Pons (tissue), 1 donor: ENCODE measurements at places on chromosomes 16 and 17.
A peak's percentile ranks its signal among the peaks of the same experiment; 100 is the strongest.

DNA sequence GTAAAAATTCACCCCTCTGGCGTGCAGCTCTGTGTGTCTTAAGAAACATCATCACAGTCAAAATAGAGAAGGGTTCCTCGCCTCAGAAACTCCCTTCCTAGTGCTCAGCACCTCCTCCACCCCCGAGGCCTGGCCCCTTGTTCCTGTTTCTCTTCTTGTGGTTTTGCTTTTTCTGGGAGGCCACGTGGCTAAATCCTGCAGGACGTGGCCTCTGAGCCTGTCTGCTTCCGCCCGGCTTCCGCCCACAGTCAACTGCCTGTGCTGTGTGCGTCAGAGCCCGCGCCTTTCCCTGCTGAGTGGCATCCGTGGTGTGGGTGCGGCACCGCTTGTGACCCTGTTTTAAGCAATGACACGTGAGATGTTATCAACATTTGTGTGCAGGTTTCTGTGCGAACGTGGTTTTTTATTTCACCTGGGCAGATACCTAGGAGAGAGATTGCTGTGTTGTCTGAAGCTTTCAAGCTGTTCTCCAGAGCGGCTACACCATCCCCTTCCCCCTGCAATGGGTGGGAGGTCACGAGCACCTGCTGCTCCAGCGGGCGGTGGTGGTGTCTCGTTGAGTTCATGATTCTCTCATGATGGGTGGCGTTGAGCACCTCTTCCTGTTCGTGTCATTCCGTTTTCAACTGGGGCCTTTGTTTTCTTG lies 21.7 kb downstream of the ACSF3 start:
- peak; percentile 82 for DNase-seq

DNA sequence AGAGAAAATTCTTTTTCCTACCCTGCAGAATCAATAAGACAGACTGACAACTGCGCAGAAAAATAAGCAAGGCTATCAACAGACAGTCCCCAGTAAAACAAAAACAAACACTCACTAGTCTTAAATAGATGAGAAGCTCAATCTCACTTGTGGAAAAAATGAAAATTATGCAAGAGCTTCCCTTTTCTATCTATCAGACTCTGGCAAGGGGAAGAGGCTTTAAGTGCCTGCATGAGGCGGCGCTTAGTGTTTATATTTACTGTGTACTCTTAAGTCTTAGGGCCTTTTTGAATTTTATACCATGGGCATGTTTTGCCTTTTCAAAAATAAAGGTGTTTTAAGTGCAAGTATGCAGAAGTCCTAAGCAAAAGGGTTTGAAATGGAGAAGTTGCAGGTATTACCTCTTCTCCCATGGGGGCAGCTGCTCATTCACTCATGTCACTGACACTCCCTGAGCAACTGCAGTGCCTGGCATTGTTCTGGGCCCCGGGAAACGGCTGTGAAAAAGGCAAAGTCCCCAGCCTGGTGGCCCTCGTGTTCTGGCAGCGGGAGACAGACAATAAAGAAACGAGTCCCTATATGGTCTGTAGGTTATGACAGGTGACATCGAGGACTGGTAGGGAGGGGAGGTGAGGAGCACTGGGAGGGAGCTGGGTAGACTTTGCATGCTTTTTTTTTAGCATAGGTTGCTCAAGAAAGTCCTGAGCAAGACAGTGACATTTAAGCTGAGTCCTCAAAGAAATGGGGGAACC lies 35.2 kb downstream of the HSBP1 start:
- DNase-seq: peak; percentile 18

DNA sequence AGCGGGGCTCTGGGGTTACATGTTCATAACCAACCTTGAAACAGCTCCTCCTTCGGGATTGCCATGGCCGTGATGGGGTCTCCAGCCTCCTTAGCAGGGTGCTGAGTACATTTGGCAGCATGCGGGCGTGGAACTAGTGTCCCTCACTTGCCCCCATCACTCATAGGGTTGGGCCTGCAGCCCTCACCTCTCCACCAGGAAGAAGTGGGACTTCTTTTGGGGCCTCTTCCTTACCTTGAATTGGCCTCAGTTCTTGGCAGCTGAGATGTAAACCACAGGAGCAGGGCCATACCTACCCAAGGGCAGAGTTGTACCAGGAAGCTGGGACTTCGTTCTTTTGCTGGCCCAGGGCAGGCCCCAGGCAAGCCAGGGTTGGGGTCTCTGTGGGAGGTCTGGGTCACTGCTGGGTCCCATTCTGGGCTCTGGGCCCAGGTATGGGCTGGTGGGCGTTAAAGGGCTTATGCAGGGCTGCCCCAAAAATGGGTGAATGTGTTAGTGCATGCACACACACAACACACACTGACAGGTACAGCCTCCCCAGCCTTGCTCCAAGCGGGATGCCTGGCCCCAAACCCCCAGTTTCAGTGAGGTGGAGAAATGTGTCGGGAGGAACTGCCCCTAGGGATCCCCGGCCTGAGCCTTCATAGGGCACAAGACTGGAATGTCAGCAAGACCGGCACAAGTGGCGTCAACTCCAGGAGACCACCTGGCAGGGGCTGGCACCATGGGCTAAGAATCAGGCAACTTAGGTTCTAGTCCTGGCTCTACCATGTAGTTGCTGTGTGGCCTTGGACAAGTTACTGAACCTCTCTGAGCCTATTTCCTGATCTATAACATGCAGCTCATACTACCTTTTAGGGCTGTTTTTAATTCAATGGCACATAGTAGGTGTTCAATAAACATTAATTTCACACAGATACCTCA lies 3.9 kb upstream of the KRT15 start:
- DNase-seq: no peak

GRCh38 chr16:57988929-57989328 lies 11.5 kb downstream of the ZNF319 start:
- no peak for DNase-seq

DNA sequence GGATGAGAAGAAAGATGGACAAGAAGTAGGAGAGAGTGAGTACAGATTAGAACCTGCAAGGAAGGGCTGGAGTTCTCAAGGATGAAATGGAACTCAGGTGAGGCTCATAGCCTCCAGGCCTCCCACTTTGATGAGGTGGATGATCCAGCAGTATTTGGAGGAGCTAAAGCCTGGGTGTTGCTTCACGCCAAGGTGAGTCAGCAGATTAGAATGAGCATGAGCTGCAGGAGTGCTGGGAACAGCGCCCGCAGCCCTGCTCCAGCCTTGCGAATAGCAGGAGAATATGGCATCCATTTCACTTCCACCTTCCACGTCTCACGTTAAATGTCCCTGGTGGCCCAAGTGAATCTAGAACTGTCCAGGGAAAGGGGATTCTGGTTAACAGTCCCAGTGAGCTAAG lies 94.4 kb upstream of the CPHXL start:
- DNase-seq: no peak

DNA sequence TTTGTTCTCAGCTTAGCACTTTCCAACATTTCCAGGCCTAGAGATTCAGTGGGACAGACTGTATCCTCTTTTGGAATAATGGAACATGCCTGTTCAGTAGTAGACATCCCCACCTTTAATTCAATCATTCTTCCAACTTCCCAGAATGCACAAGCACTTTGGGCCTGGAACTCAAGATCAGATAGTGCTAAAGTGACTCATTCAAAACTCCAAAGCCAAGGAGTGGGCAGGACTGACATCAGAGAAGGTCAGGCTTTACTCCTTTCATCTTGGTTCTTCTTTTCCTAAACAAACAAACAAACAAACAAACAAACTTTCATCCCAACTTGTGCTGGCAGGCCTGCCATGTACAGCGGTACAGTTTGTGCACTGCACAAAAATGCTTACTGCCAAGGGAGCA lies 172.0 kb downstream of the AXIN2 start:
- no peak for DNase-seq

DNA sequence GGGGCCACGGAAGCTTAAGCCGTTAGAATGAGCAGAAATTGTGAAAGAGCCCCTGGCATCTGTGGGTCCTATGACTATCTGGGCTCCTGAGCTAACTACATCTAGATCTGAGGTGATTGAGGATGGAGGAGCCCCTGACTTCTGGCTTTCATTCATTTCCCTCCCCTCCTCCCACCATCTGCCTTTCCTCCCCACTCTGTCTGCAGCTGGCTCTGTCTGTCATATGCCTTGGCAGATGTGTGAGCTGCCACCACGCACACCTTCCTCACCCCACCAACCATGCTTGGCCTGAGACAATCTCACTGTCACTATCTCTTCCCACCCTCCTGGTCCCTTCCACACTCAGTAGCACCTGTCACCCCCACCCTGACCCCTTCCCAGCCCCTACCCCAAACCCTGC lies 5.1 kb downstream of the CD300E start:
- DNase-seq: no peak

- no peak for DNase-seq
These were observed 3.5 kb upstream of the CD68 start for GRCh38 chr17:7575959-7576358.

- DNase-seq: no peak
These were observed 44.8 kb downstream of the TIMM22 start for GRCh38 chr17:1041746-1042145.

DNA sequence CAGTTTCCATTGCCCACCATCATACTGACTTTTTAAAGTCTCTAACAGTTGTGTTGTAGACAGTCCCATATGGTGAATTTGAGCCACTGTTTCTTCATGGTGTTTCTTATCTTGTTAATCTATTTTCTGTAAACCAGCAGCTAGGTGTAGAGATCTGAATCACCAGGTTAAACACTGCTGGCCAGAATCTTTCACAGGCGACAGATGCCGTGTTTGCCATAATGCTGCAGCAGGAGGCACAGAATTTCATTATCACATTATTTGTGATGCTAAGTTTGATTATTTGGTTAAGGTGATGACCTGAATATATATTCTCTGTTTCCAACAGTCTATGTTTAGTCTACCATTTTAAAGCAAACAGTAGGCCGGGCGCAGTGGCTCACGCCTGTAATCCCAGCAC lies 11.5 kb upstream of the CNGB1 start:
- DNase-seq: no peak

- no peak for DNase-seq
These were observed 25.5 kb upstream of the RPH3AL start for GRCh38 chr17:378068-378467.

- DNase-seq: peak; percentile 97
These were observed 54.9 kb downstream of the GNAO1 start for GRCh38 chr16:56246051-56246817.

- DNase-seq: no peak
These were observed 14.0 kb upstream of the ALDOA start for GRCh38 chr16:30051518-30051917.

DNA sequence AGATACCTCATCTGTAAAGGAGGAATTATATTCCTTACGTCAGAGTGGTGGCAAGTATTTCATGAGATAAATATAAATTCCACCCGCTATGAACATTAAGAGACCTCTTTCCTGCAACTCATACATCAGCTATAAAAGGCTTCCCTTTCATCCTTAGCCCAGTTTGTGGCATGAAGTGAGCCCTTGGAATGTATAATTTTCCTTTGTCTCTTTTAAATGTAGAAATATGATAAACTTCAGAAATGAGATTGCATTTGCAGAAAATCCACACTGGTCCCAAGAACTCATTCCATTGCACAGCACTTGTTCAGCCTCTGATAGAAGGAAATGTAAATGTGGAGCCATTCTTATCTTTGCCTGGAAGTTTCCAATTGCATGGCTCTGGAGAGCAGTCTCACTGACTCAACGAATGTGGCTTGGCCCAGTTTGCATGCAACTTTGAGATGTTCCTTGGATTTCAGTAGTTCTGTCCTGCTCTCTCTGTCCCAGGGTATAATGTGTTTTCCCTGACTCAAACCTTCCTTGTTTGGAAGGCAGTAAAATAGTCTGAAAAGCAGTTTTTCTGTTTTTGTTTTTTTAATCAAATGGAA lies 746.4 kb downstream of the CDH11 start:
- no peak for DNase-seq

GRCh38 chr16:12794486-12795387 lies 8.9 kb downstream of the CPPED1 start:
- no peak for DNase-seq

DNA sequence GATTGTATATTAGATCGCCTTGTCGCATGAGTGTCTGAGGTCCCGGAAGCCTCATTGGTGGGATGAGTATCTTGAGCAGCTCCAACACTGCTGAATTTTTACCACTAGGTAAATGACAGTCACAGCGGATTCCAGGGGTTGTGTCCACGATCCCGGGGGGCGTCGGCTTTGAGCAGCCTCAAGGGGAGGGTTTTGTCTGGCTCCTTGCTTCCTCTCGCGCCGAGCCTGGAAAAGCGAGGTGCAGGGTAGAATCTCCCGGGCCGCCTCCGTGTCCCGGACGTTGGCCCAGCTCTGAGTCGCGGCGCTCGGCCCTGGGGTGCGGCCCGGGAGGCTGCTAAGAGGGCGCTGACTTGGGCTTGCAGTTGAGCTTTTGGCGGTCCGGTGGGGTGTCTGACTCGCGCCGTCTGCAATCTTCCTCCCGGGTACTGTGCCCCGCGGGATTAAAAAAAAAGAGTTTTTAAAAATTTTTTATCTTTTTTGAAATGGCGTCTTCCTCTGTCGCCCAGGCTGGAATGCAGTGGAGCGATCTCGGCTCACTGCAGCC lies 4.5 kb downstream of the OR1F1 start:
- DNase-seq: no peak

DNA sequence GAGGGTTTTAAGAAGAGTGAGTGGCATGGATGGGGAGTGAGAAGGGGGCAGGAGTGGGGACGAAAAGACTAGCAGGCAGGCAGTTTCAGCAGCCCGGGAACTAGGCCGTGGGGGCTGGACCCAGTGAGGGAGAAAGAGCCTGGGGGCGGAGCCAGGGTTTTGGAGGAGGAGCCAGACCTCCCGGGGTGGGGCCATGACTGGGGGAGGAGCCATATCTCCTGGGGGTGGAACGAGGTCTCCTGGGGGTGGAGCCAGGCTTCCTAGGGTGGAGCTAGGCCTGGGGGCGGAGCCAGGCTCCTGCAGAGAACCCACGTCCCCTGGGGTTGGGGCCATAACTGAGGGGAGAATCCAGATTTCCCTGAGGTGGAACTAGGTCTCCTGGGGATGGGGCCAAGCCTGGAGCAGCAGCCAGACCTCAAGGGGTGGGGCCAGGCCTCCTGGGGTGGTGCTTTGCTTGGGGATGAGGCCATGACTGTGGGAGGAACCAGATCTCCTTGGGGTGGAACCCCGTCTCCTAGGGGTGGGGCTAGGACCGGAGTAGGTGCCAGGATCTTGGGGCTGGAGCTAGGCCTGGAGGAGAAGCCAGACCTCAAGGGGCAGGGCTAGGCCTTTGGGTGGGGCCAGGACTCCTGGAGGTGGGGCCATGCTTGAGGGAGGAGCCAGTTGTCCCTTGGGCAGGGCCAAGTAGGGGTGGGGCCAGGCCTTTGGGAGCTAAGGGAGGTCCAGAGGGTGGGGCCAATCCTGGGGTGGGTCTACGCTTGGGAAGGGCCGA lies 41.7 kb upstream of the JPH3 start:
- DNase-seq: no peak

GRCh38 chr16:10961231-10961630 lies 16.9 kb downstream of the CLEC16A start:
- DNase-seq: no peak

GRCh38 chr17:16488186-16488967 lies 3.6 kb downstream of the LRRC75A start:
- no peak for DNase-seq

DNA sequence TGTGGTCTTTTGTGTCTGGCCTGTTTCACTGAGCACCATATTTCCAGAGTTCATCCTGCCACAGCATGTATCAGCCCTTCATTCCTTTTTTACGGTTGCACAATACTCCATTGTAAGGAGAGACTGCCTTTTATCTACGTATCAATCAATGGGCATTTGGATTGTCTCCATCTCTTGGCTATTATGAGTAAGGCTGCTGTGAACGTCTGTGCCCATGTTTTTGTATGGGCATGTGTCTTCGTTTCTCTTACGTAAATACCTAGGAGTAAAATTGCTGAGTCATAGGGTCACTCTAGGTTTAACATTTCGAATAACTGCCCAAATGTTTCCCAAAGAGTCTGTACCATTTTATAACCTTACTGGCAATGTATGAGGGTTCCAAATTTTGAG lies 202.8 kb upstream of the FOXF1 start:
- DNase-seq: no peak
